Stimulated activated CD8-positive, alpha-beta memory T cell treated with anti-CD3 and anti-CD28 coated beads, Interleukin-7, amount 100 ng/mL, for 1 hour (primary cell): ENCODE measurements at places on chromosomes 2 and 18.

DNA sequence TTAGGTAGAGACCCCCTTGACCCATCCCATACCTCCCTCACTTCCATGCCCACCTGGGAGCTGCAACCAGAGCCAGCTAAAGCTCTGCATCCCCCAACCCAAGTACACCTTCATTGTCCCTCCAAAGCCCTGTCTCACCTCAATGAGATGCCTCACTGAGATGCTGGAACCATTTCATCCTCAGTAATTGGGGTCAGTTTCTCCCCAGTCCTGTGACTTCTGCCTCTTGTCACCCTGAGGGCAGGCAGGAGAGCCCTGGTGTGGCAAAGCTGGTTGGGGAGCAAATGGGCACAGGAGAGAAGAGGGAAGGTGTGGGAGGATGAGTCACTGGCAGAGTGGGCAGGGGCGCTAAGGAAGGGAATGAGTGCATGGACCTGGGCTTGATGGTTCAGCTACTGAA is 27.9 kb upstream of the NT5DC4 start:
- DNase-seq = no peak

DNA sequence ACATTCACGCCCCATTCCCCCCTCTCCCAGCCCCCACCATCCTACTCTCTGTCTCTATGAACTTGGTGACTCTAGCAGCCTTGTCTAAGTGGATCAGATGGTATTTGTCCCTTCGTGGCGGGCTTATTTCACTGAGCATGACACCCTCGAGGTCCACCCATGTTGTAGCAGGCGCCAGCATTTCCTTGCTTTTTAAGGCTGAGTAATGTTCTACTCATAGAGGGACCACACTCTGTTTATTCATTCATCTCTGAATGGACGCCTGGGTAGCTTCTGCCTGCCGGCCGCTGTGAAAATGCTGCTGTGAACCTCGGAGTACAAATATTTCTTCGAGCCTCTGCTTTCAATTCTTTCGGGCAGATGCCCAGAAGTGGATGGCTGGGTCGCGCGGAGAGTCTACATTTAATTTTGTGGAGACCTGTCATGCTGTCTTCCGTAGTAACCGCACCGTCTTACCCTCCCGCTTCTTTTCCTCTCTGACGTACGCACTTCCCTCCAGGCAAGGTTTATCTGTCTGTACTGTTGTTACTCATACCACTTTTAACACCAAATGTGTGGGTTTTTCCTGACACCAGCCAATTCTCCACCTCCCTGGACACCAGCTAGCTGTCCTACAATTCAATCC is 5.6 kb downstream of the CROCC2 start:
- no peak for DNase-seq

DNA sequence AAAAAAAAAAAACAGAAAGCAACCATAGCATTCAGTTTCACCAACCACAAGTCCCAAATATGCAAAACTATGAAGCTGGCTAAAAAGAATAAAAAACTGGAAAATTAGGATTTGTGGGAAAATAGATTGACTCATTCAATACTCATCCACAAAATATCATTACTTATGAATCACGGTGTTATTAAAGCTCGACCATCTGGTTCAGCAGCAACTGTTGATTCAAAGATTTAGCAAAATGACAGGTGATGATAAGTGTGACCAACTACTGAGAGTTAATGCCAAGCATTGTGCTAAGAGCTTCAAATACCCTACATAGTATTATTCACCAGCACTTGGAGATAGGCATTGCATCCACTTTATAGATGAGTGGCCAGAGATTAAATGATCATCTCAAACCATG is 26.2 kb upstream of the XDH start:
- DNase-seq = no peak

DNA sequence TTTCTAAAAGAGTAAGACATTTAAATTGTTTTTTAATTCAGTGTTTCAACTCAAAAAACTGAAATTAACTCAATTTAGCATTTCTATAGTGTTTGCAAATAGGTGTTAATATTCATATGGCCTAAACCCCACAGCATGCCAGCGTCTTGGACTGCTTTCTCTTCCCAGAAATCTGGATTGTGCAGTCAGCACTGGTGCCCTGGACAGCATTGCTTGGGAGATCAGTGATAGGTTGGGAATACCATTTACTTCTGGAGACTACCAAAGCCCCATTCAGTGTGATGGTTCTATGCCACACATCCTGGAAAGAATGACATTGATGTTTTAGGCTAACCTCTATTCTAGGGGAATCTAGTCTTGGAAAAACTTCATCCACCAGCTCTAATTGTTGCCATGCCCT is 455.0 kb upstream of the KLHL29 start:
- DNase-seq = no peak

DNA sequence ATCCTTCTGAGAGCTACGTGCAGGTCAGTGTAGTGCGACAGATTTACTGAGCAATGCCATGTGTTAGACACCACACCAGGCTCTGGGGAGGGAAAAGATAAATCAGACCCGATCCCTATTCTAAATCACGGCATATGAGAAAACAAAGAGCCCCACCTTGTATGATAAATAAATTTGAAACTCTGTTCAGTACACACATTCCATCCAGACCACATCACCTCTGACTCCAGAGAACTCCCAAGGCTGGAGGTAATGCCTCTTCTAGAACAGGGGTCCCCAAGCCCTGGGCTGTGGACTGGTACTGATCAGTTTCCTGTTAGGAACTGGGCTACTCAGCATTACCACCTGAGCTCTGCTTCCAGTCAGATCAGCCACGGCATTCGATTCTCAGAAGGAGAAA is 77.3 kb downstream of the QPCT start:
- DNase-seq = no peak

- DNase-seq = no peak
These were observed 29.4 kb downstream of the PDCL3 start for GRCh38 chr2:100592226-100592625.

- no peak for DNase-seq
These were observed 9.9 kb downstream of the PTPN4 start for GRCh38 chr2:119769645-119770044.

- no peak for DNase-seq
These were observed 13.8 kb downstream of the RRM2 start for GRCh38 chr2:10136101-10136934.

DNA sequence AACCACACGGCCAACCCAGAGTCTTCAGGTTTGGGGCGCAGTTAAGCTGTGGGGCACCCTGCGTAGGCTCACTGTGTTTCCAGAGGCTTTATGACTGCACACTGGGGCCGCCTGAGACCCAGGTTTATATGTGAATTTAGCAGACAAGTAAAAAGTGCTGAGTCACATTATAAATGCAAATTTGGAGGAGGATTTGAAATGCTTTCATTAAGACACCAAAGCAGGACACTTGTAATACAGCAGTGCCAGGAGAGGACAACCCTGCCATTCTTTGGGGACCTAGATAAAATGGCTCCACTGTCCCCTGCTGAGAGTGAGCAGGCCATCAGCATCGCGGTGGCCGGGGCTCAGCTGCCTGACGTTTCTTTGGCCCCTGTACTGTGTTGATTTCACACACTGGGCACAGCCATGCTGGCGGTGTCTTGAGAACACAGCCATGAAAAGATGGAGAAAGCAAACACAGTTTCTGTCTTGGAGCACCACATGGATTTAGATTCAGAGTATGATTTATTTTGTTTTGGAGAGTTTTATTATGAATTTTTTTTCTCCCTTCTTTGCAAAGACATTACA is 10.2 kb downstream of the ACKR3 start:
- no peak for DNase-seq

- no peak for DNase-seq
These were observed 65.0 kb downstream of the LINC00305 start for GRCh38 chr18:64083916-64084315.

DNA sequence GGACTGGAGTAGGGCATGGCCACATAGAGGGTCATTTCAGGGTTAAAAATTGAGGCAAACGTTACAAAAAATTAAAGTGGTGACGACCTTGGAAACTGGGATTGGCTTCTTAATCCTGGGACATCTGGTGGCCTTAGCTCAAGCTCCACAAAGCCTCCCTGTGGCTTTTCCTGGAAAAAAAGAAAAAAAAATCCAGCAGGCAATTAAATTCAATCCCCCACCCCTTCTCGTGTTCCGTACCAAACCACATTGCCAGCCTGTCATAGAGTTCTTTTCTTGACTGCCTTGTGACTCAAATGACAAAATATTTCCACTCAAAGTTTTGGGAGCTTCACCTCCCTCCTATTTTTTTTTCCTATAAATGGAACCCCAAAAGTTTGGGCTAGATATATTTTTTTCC is 195.6 kb downstream of the HRH4 start:
- no peak for DNase-seq

DNA sequence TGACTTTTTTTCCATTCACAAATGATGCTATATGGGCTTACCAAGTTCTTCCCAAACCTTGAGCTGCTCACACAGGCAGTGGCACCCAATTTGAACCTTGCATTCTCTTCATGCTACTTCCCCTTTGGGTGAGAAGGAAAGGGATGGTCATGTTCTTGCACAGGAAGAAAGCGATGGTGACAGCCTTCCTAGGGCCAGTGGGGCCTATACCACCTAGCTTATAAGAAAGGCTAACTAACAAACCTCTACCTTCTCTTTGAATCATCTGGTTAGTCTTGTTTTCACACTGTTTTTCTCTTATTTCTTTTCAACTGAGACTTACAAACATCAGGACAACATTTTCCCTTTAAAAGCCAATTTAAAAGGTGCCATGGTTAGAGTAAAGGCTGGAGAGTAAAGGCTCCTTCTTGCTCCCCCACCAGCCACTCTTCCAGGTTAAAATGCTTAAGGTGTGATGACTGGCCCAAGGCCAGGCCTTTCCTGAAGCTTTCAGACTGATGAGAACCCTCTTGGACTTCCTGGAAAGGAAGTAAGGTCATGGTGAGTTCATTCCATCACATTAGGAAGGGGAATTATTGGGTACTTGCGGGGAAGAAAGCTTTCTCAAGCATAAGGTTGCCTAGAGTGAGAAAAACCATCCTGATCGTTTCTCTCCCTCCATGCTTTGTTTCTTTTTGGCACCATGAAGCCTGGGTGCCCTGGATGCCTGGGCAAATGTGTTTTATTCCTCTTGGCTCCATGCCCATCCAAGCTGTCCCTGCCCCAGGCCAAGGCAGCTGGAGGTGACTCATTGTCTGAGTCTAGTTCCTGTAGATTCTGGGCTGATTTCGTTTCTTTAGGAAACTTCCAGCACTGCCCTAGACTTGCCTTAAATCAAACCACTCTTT is 41.4 kb upstream of the ITGB6 start:
- no peak for DNase-seq

DNA sequence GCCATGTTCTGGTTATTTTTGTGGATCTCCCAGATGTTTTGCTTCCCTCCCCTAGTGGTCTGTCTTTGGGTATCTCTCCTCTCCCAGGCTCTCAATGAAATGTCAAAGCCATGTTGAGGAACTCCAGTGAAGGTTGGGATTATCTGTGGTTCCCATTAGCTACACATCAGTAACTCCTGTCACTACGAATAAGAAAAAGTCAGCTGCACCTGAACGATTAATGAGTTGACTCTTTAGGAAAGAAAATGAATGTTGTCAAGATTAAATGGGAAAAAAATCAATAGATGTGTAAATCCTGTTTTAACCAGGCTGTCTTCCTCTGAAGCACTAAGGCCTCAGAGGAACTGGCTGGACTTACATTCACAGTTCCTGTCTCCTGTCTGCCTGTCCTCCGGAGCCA is 94.0 kb upstream of the DAPL1 start:
- no peak for DNase-seq

DNA sequence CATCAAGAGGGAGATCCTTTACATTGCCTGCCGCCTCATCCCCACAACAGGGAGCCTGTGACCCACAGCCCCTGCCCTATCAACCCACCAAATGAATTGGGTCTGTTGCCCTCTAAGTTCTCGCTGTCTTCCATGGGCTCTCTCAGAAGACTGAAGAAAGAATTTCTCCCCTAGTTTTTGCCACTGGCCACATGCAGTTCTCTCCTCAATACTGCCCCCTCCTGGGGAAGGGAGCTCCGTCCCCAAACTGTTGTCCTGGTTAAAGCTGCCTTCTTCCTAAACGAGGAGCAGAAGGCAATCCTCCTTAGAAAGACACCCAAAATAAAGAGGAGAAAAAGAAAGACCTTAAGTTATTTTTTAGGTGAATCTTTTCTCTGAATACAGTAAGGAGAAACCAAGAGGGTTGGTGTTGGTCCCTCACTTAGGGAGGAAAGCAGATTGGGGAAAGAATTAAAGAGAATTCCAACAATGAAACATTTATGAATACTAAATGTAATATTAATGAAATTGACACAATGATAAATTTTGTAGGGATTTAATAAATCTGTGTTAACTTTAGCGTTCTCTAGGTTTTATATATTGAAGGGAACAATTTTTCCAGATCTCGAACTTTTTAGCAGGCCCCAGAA is 31.1 kb upstream of the SATB2 start:
- no peak for DNase-seq

DNA sequence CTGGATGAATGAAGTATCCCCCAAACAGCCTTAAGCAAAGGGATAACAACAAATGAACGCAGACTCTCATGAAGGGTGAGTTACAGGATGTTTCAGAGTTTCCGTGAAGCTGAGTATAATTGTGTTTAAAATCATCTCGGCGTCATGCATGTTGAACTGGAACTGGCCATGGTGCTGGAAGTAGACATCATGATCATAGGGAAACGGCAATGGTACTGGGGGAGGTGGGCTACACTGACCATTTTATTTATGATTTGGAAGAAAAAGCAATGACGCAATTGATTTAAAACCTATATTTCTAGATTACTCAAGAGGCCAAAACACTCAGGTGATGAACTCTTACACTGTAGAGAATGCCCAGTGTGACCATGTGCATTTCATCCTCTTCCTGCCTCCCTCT is 387.9 kb upstream of the MYT1L start:
- DNase-seq = no peak

DNA sequence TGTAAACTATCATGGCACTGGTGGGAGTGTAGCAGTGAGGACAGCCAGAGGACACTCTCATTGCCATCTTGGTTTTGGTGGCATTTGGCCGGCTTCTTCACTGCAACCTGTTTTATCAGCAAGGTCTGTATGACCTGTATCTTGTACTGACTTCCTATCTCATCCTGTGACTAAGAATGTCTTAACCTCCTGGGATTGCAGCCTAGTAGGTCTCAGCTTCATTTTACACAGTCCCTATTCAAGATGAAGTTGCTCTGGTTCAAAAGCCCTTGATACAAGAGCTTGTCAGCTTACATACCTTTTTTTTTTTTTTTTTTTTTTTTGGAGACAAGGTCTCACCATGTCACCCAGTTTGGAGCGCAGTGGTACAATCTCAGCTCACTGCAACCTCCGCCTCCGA is 110.9 kb downstream of the METTL8 start:
- no peak for DNase-seq

DNA sequence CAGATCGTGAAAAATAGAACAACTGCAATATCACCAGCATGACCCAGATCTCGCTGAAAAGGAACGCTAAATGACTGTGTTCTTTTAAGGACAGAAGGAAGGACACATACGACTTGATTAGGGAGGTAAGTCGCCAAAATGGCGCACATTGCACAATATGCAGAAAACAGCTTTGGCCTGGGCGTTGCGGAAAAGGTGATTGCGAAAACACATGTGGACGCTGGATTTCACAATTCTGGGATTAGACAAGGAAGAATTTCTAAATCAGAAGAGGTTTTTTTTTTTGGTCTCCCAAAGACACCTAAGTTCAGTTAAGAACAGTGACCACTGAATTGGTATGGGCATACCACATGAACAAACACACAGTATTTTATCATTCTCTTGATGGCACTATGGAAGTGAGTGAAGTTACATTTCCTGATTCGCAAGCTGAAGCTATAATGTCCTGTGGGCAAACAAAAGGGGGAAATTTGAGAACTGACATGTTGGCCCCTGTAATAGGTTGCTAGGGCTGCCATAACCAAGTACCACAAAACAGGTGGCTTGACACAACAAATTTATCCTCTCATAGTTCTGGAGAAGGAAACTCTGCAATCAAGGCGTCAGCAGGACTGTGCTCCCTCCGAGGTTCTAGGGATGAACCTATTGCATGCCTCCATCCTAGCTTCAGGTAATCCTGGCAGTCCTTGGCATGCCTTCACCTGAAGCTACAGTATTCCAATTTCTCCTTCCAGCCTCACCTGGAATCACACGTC is 25.8 kb upstream of the ERICH2 start:
- DNase-seq = no peak
